GM06990 (cell line): ENCODE measurements at places on chromosomes 1 and 21.
A peak's percentile ranks its signal among the peaks of the same experiment; 100 is the strongest.

- peak; percentile 81 for DNase-seq
These were observed 991 bp downstream of the PRMT6 start for GRCh38 chr1:107057197-107058133.

GRCh38 chr1:203911806-203912205 is 50.4 kb downstream of the SNRPE start:
- no peak for DNase-seq

- no peak for DNase-seq
These were observed 8.7 kb downstream of the PDXK start for GRCh38 chr21:43727519-43728153.

DNA sequence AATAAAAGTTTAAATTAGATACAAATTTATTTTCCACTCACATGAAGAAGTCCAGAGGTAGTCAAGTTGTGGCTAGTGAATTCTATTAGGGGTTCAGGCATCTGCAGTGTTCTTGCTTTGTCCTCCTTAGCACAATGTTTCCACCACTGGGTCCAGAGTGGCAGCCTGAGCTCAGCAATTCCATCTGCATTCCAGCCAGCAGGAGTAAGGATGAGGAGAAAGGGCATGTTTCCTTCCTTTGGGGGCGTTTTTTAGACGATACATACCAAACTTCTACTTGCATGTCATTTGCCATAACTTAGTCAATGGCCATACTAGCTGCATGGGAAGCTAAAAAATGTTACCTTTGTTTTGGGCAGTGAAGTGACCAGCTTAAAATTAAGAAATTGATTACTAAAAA is 98.5 kb upstream of the VANGL1 start:
- DNase-seq: no peak

DNA sequence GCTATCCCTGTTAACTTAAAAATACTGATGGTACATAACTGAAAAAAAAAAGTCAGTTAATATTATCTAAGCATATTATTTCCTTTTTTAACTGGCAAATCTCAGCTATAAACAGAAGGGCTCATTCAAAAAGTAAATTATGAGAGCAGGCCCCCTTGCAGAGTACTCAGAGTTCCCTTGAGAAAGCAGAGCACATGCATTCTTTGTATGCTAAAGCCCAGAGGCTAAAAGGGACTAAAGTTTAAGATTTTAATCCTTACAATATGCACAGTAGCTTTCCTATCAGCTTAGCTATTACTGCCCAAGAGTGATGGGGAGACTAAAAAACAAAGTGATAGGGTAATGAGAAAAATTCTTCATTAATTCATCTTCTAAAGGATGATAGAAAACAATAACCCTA is 18.5 kb downstream of the SLC16A1 start:
- DNase-seq: no peak

DNA sequence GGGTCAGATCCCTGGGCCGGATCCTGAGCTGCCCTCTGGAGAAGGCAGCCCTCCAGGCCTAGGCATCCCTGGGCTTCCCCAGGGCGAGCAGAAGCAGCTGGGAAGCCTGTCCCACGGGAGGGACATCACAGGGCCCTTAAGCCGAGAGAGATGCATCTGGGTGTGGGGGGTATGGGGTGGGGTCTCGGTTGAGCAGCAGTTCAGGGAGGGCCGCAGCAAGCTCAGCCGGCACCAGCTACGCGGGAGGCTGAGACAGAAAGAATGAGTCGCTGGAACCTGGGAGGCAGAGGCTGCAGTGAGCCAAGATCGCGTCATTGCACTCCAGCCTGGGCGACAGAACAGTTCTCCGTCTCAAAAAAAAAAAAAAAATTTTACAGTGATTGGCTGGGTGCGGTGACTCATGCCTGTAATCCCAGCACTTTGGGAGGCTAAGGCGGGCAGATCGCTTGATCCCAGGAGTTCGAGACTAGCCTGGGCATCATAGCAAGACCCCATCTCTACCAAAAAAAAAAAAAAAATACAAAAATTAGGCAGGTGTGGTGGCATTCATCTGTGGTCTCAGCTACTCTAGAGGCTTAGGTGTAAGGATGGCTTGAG is 37.7 kb downstream of the RRP1 start:
- DNase-seq: no peak

DNA sequence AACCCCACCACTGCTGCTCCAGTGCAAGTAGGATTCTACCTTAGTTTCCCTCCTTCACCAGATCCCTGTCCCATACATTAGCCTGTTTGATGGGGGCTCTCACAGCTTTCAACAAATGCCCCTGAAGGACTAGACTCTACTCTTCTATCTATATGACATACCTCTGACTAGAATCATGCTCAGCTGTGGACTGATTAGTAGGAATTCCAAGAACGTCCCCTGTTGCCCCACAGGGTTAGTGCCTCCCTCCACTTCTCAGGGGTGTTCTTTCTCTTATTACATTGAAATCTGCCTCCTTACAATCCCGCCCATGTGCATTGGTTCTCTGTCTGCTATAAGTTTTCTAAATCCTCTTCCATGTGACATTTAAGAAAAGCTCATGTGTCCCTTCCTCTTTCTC is 375.9 kb upstream of the DUSP10 start:
- no peak for DNase-seq

DNA sequence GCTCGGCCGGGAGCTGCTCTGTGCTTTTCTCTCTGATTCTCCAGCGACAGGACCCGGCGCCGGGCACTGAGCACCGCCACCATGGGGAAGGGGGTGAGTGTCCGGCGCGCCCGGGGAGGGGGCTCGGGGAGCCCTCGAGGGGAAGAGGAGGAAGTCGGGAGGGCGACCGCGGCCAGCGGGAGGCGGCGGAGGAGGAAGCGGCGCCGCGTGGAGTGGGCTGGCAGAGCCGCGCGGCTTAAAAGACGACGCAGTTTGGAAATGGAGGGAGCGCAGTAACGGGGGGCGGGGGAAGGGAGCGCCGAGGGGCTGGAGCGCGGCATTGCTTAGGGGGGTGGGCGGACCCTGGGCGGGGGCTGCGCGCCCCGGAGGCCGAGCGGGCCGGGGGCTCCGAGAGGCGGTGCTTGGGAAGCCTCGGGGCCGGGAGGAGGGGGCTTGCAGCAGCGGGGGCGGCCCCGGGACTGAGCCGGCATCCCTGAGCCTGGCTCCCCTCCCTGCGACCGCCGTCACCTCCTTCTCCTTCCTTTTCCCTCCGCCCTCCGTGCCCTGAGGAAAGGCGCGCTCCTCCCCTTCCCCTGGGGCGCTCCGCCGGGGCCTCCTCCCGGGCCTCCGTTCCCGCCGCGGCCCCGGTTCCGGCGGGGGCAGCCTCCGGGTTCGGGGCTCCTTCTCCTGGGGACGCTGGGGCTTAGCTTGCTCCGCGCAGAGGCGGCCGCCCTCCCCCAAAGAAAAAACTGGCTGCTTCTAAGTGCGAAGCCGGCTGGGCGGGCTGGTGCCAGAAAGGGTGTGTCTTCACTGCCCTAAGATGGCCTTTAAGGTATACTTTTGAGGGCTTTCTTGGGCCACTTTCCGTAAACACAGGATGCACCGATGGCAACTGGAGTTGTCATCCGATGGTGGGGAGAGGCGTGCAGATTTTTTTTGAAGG is 648 bp downstream of the ATP1A1 start:
- DNase-seq: peak; percentile 55

DNA sequence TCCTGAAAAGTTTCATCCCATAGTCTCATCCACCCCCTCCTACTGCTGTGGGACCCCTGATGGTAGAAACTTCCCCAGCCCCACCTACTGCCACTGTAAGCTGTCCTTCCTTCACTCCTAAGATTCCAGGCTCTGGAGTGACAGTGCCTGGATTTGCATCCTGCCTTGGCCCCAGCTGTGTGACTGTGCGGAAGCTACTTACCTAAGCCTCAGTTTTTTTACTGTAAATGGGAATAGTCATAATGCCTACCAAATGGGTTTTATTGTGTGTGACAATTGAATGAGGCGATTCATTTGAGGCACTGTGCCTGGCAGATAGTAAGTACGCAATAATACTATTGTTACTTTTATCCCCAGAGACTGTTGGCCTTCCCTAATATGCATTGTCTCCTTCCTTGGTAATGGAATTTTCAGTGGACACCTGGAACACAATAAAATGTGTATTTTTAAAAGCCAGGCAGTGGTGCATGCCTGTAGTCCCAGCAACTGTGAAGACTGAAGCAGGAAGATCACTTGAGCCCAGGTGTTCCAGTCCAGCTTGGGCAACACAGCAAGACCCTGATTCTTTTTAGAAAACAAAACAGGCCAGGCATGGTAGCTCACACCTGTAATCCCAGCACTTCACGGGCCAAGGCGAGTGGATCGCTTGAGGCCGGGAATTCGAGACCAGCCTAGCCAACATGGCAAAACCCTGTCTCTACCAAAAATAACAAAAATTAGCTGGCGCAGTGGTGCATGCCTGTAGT is 55.0 kb upstream of the ZNF326 start:
- DNase-seq: no peak

GRCh38 chr1:238135708-238136664 is 245.3 kb upstream of the ZP4 start:
- DNase-seq: no peak

GRCh38 chr1:74549932-74550331 is 37.5 kb upstream of the LRRC53 start:
- no peak for DNase-seq

DNA sequence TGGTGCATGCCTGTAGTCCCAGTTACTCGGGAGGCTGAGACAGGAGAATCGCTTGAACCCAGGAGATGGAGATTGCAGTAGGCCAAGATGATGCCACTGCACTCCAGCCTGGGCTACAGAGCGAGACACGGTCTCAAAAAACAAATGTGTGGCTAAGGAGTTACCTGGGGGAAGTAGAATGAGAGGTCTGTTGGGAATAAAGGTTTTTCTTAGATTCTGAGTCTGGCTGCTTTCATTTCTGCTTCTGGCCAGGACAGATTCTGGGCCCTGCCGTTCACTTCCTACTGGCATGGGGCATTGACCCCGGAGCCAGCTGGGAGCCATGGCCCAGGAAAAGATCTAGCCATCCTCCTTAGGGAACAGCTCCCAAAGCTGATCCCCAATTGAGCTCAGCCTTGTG is 420 bp upstream of the DCDC2B start:
- DNase-seq: no peak

GRCh38 chr1:16204634-16205333 is 7.7 kb downstream of the ARHGEF19 start:
- DNase-seq: no peak
